Kidney tubule cell (primary cell): ENCODE measurements at places on chromosomes 5 and 9.

- DNase-seq = peak; percentile 98
These were observed 44.6 kb upstream of the TMC1 start for GRCh38 chr9:72476617-72477437.

GRCh38 chr5:85375525-85375924 is 990.8 kb upstream of the EDIL3 start:
- DNase-seq = no peak

DNA sequence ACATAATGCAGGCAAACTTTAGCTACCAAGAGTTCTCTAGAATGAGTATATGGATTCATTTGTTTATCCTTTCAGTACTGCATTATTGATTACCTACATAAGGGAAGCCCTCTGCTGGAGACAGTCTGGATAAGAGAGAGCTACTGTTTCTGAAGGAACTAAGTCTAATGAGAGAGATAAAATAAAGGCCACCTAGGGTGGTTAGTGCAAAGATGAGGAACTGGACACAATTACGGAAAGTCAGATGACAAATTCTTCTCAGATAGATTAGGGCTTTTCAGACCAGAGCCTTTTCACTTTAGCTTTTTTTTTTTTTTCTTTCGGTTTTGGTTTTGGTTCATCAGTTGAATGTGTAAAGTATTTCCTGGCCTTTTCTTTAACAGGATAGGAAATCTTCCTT is 31.3 kb downstream of the ISOC1 start:
- no peak for DNase-seq

DNA sequence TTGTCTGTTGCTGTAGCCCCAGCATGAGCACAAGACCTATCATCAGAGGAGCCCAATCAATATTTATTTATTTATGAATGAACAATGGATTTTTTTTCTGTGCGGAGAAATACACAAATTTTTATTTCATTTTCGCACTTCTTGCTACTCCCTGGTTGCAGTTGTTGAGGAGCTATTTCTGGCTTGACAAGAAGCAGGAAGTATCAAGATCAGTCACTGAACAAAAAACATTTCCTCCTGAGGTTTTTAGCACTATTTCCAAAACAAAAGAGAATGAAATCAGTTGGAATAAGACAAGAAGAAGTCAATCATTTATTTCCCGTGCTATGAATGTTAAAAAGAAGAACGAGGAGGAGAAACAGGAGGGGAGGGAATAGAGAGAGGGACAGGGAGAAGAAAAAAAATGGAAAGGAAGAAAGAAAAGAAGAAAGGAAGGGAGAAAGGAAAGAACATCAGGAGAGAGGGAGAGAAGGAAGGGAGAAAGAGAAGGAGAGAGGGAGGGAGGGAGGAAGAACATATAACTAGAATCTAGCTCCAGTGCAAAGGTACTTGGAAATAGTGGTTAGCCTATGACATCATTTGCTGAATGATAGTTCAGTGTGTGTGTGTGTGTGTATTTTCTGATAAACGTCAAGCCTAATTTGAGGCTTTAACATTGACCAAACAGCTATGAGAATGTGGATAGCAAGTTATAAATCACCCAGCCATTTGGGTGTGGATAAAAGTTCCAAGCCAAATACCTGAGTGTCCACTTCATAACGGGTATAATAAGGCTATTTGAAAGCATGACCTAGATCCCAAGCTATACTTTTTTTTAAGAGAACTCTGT is 586.0 kb downstream of the EBF1 start:
- peak; percentile 19 for DNase-seq

GRCh38 chr9:21750021-21750735 is 52.3 kb upstream of the MTAP start:
- no peak for DNase-seq

DNA sequence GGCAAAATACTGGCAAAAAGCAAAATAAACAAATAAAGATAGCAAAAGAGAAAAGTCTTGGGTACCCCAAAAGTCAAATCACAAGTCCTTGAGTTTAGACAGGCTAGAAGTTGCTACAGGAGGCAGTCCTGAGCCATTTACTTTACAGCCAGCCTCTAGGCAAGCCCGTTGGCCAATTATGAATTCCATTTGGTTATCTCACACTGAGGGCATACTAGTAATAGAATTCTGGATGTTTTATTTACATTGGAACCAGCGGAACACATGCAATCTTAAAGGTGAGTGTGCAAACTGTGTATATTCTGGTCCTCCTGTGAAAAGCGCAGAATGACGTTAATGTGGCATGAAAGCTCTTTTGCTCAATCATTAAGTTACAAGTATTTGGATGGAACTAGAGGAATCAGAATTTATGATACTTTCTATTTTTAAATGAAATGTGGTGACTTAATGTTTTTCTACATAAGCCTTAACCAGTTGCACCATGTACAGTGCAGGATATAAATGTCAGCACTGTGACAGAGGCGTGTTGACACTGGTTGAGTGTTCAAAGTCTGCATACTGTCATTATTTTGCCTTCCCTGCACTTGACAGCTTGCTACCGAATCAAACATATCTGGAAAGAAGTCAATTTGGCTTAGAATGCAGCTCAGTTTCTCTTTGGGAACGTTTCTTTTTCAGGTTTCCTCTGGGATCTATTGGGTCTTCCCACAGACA is 7.9 kb downstream of the GDNF start:
- DNase-seq = no peak

GRCh38 chr5:143008809-143009521 is 238.8 kb downstream of the ARHGAP26 start:
- peak; percentile 99 for DNase-seq

DNA sequence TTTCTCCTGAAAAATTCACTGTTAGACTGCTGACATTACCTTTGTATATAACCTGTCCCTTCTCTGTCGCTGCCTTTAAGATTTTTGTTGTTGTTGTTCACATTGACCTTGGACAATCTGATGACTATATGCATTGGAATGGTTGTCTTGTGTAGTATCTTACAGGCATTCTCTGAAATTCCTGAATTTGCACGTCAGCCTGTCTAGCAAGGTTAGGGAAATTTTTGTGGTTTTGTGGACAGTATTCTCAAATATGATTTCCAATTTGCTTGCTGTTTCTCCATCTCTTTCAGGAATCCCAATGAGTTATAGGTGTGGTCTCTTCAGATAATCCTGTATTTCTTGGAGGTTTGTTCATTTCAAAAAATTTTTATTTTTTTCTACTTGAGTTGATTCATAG is 140.8 kb downstream of the PRR16 start:
- DNase-seq = peak; percentile 84

DNA sequence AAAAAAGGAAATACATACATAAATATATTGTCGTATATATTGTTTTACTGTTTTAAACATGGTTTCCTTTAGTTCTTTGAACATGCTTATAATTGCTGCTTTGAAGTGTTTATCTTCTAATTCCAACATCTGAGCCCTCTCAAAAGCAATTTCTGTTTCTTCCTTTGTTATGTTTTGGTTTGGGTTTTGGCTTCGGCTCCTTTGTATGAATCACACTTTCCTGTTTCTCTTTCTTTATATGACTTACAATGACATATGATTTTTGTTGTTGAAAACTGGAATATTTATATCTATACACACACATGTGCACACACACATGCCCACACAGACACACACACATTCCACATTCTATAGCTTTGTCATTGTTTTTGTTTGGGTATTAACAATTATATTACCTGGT is 1206.7 kb downstream of the CDH12 start:
- DNase-seq = no peak

DNA sequence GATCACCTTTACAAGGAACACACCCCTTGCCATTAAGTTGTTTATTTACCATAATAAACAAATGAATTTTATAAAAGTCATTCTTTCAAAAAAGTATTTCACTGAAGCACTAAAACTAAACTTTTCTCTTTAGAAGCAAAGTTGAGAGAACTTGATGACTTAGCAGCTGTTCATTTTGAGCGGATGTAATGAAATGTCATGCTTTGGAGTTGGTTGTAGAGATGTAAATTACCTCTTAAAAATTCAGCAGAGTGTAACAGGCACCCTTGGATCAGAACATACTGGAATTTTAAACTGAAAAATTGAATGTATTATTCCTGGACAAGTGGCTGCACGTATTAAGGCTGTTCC is 617.2 kb downstream of the PDE4D start:
- no peak for DNase-seq

DNA sequence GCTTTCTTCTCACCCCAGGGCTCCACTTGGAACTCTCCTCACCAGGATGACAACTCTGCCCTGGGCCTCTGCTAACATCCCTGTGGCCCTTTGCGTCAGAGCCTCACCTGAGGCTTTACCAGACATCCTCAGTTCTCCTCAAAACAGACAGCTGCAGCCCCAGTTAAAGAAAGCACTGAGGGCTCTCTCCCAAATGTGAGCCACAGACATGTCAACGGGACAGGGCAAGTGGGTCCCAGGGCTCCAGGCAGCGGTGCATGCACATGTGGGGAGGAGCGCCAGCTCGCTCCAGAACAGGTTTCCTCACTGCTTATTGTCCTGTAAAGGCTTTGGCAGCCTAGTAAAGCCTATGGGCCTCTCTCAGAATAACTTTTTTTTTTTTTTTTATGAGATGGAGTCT is 37.3 kb downstream of the IPPK start:
- no peak for DNase-seq

- DNase-seq = no peak
These were observed 240.2 kb downstream of the MAN2A1 start for GRCh38 chr5:109929911-109930310.

- DNase-seq = peak; percentile 52
These were observed 41.0 kb upstream of the DMRT3 start for GRCh38 chr9:935348-935965.

- DNase-seq = no peak
These were observed 315.2 kb downstream of the ARHGAP26 start for GRCh38 chr5:143085319-143085917.

DNA sequence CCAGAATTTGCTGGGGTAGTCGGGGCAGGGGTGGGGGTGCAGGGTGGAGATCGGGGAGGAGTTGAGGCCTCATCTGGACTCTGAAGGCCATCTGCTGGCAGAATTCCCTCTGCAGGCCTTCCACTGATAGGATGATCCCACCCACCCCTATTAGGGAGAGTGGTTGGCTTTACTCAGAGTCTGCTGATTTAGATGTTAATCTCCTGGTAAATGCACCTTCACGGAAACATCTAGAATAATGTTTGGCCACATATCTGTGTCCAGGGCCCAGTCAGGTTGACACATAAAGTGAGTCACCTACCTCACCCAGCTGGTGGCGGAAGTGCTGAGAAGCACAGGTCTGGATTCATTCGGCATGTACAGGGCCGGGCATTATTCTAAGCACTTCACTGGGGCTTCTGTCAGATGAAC is 50.0 kb downstream of the DAPK1 start:
- peak; percentile 90 for DNase-seq

DNA sequence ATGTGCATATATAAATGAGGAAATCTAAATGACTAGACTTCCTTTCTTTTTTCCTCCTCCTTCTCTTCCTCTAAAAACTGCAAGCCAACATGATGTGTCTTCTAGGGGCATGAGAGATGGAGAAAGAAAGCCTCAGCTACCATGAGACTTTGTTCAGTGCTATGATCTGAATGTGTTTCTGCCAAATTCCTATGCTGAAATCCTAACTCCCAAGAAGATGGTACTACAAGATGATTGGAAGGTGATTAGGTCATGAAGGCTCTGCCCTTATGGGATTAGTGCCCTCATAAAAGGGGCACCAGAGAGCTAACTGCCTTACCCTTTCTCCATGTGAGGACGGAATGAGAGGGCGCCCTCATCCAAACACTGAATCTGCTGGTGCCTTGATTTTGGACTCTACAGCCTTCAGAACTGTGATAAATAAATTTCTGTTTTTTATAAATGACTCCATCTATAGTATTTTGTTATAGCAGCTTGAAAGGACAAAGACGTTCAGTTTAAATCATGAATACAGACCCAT is 72.2 kb upstream of the IL6ST start:
- DNase-seq = no peak

- no peak for DNase-seq
These were observed 920 bp upstream of the SFXN1 start for GRCh38 chr5:175477440-175477839.

DNA sequence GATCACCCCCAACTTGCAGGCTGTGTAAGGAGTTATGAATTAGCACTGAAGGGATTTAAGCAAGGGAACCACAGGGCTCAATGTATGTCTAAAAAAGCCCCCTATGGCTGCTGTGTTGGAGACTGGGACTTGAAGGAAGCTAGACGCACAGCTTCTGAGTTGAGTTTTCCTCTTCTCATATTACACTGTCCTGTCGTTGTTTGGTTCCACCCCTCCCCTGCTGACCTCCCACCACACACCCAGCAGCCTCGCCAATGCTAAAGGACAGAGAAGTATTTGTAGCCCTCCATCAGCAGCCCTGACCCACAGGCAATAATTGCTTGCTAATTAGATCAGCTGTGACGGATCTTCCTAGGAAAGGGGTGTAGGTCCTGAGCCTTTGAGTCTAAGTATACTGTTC is 15.1 kb upstream of the CARTPT start:
- DNase-seq = no peak

GRCh38 chr9:82466616-82467260 is 478.2 kb downstream of the SPATA31D1 start:
- DNase-seq = peak; percentile 9
